Hepatocyte (in vitro differentiated cells): ENCODE measurements at places on chromosomes 12 and 14. TPM values are rescaled to one million over a fixed set of nuclear protein-coding genes. Genes with fewer than 3 reads are reported as not detected.

DNA sequence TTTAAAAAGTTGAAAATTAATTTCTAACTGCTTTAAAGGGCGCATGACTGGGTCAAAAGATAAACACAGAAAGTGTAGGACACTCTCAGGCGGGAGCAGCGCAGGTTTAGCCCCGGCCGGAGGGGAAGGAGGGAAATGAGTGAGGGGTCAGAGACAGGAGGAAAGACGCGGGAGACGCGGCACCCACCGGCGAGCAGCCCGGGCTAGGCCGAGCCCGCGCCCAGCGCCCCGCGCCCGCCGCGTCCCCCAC is 591 bp downstream of the GXYLT1 start:
- H3K27ac ChIP-seq, result peak overlapping the region; percentile 89
- H3K4me3 ChIP-seq, result peak overlapping the region; percentile 98
- DNase-seq, result no peak
- H3K36me3 ChIP-seq, result no peaks in the 10 kb centered on the region
- H3K4me1 ChIP-seq, result peaks cover 22% of the 10 kb centered on the region
- no peaks in the 10 kb centered on the region for H3K27me3 ChIP-seq

DNA sequence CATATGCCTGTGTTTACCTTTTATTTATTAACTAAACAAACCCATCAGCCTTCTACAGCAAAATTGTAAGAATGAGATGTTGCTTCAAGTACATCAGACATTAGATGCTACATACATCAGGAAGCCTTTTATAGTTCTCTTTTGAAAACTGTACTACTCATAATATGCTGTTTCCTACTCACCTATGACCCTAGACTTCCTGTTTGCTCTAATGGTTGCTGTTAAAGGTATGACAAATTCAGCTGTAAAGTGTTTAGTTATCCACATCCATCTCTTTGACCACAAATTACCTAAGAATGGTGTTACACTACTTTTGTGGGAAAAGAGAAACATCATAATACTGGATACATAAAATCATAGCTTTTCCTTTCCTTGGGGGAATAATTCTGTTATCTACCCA is 220.0 kb downstream of the RAD51B start:
- peaks cover 47% of the 10 kb centered on the region for H3K4me1 ChIP-seq
- no peak for DNase-seq
- H3K36me3 ChIP-seq, result no peaks in the 10 kb centered on the region
- H3K4me3 ChIP-seq, result no peak overlapping the region
- H3K27me3 ChIP-seq, result no peaks in the 10 kb centered on the region

Gene KANSL2
- 30.3 and 33.3 TPM in 2 replicates for total RNA-seq

DNA sequence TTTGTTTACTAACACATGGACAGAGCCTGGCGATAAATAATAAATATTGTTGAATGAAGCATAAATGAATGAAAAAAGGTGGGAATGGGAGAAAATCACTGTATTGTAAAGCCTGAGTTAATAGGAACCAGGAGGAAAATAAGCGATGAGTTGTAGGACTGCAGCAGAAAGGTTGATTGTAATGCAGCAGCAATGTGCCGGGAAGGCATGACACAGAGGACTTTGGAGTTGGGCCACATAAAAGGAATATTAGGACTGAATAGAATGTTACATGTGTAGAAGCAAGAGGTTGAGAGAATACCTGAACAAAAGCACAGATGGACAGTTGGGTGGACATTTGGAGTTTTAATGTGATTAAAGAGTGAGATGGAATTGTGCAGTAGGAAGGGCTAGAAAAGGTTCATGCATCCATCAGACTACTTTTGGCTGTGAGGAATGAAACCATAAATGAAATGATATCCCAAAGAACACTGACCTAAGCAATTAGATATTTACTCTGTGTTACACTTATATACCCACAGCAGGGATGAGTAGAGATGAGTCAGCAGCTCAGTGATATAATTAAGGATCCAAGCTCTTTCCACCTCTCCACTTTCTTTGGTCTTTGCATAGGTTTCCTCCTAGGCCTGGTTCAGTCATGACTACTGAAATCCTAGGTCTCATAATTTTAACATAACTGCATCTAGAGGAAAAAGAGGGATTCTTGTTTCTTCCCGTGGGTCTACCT is 55.4 kb downstream of the CCER1 start:
- H3K4me3 ChIP-seq, result no peak overlapping the region
- no peaks in the 10 kb centered on the region for H3K27me3 ChIP-seq
- H3K36me3 ChIP-seq, result no peaks in the 10 kb centered on the region
- H3K4me1 ChIP-seq, result no peaks in the 10 kb centered on the region
- H3K27ac ChIP-seq, result no peak overlapping the region
- DNase-seq, result no peak

DNA sequence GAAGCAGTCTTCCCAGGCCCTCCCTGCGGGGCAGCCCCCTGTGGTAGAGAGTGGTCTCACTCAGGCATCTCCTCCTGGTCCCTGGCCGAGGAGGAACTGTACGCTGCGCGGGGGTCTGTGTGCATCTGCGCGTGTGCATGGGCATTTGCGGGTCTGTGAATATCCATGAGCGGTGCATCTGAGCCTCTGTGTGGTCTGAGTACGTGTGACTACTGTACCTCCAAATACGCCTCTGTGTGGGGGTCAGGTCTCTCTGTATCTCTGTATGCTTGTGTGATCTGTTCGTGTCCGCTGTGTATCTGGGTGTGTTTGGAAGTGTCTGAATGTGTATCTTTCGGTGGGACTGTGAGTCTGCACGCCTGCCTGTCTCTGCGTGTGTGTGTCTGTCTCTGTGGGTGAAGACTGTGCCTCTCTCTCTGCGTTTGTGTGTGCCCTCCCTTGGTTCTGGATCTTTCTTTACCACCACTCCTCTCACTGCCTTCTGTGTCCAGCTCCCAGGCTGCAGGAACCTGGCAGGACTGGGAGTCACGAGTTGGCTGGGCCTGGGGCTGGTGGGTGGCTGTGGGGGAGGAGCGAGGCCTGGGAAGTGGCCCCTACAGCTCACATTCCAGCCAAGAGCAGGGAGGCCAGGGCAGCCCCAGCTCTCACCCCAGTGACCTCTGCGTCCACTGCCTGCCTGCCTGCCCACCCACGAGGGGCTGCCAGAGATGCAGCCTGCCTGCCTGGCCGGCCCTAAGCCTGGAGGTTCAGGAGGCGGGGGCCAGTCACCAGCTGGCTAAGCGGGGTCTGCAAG is 1.1 kb upstream of the PGF start:
- no peak for DNase-seq
- H3K4me1 ChIP-seq, result peaks cover 43% of the 10 kb centered on the region
- no peak overlapping the region for H3K4me3 ChIP-seq
- H3K36me3 ChIP-seq, result no peaks in the 10 kb centered on the region
- H3K27ac ChIP-seq, result peak overlapping the region; percentile 69

GRCh38 chr12:63362166-63362565 is 211.2 kb upstream of the AVPR1A start:
- no peak overlapping the region for H3K27ac ChIP-seq
- DNase-seq, result no peak
- no peaks in the 10 kb centered on the region for H3K36me3 ChIP-seq
- H3K4me1 ChIP-seq, result no peaks in the 10 kb centered on the region

Gene KRT74
- total RNA-seq, result not detected in 2 replicates

DNA sequence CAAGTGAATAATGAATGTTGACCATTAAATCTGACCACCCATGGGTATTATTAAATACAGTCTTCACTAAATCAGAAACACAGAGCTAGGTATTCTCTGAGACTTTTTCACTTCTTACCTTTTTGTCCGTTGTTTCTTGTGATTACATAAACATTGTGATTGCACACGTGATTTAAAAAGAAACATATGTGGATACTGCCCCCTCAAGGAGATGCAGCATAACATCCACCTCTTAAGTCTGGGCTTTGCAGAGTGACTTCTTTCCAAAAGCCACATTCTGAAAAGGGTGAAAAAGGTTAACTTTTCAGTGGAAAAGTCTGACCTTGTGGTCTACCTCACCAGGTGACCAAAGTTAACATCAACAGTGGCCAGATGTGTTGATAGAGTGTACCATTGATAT is 185.5 kb upstream of the FAR2 start:
- H3K36me3 ChIP-seq, result no peaks in the 10 kb centered on the region
- DNase-seq, result peak; percentile 14
- no peaks in the 10 kb centered on the region for H3K4me1 ChIP-seq
- no peak overlapping the region for H3K4me3 ChIP-seq

- H3K27ac ChIP-seq, result no peak overlapping the region
- no peaks in the 10 kb centered on the region for H3K36me3 ChIP-seq
- no peak overlapping the region for H3K4me3 ChIP-seq
These were observed 72.2 kb upstream of the CRY1 start for GRCh38 chr12:107165581-107165980.

Gene KLRD1
- 0.24 and 0.30 TPM in 2 replicates for total RNA-seq
